ENCODE measurements at places on chromosomes 7 and 10.

GRCh38 chr10:101052285-101052684, 9.5 kb upstream of the KAZALD1 start:
- DNase-seq = no peak

DNA sequence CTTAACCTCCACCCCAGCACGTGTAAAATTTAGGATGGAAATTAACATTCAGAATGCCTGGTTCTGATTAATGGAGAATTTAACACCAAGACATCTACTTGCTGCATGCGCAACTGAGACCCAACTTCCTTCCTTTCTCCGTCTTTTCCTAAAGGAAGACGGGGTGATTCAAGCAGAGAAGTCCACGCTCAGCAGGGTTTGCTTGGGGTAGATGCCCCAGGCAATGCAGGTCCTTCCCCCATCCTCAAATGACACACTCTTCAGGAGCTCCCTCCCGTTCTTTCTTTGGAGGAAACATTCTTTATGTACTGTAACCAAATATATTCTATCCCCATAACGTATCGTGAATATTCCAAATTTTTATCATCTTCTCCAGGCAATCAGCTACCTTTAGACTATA, 47.0 kb downstream of the FAM171A1 start:
- DNase-seq = no peak

DNA sequence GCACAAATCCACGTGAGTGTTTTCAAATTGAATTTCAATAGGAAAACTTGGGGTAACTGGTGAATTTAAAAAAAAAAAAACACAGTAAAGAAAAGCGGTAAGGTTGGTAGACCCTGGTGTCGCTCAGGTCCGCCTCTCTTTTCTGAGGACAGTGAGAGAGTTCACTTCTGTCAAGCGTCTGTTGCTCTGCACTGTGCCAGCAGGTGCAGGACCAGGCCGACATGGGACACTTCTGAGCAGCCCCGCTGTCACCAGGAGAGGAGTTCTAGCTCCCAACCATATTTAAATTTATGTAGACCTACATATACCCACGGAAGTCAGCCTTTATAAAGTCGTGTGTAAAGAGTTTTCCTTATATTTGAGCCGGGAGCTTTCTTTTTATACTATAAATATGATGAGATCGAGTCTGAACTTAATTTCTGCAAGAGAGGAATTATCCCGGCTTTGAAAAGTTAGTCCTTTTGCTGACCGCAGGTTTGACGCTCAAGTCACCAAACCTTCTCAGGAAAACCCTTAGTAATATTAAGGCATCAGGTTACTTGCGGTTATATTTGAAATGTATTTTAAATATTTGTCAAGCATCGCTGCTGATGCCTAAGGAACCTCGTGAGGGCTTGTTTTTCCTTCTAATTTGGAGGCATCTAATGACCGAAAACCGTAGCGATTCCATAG, 531 bp downstream of the IKZF1 start:
- no peak for DNase-seq

DNA sequence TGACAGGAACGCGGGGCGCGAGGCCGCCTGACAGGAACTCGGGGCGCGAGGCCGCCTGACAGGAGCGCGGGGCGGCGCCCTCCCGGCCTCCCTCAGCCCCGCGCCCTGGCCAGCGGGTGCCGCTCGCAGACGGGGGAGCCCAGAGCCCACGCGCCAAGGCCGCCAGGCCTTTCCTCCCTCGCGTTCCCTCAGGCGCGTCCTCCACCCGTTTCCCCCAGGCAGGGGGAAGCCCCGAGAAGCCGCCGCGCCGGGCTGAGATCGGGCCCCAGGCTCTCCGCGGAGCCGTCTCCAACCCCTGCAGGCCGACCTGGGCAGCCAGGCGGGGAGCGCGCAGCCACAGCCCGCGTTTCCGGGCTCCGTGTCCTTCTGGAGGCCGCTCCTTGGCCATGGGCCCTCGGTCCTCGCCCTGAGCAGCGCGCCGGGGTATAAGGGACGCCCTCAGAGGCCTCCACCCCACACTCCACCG, 17.7 kb downstream of the PTPRN2 start:
- no peak for DNase-seq

GRCh38 chr7:366161-366803, 76.3 kb downstream of the FOXL3 start:
- no peak for DNase-seq

DNA sequence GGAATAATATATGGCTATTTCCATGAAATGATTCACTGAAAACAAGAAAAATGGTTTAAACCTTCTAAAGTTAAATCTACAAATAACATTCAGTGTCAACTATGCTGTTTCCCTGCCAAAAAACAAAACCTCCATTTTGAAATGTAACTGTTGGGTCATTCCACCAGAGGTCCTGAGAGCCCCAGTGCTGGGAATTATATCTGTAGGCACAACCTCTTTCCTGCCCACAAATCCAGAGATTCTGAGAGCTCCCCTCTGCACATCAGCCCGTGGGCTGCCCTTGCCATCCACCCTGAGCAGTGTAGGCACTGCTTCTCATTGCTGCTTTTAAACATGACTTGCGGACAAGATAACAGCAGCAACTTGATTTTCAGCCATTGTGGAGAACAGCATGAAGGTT, 198.6 kb downstream of the TMEM178B start:
- DNase-seq = no peak

DNA sequence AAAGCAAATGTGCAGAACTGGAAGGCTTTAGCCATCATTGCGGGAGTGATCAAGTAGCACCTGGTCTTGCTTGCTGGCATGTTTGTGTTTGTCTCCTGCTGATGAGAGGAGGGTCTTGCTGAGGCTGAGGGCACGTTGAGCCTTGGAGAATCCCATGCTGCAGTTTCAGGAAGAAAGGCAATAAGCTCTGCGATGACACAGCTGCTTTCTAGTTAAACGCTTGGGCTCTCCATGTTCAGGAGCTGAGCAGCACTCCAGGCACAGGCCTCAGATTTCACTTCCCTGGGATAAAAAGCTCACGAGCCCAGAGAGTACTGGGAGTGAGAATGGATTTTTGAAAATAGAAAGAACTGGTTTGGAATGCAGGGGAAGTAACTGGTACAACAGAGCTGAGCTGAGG, 100.8 kb downstream of the LRRC18 start:
- no peak for DNase-seq

DNA sequence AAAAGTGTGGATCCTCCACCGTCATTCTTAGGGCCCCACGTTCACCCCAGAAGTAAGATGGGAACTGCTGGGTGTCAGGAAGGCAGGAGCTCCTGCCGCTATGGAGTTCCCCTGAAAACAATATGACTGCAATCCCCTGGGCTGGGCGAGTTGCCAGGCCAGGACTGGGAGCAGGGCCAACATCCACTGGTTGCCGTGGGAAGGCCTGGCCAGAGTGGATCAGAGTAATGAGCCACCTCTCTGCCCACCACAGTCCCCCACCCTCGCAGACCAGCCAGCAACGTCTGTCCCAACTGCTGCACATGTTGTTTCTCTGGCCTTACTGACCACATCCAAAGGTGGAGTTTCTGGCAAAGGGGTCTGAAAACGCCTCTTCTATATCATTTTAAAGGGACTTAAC, 86.6 kb downstream of the STRA8 start:
- no peak for DNase-seq

DNA sequence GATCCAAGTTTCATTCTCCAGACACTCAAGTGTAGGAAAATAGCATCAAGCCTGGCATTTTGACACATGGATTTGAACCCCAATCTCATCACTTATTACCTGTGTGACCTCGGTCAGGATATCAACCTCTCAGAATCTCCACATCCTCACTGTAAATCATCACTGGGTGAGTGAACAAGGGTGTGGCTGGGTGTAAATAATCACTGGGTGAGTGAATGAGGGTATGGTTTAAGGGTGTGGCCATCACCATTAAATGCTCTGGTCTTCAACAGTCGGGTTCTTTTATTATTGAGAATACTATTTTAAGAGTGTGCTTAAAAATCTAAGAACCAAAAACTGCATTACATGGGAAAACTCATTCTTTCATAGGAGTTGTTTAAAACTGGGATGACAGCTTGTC, 200.1 kb downstream of the DOCK4 start:
- no peak for DNase-seq

GRCh38 chr10:131911451-131911850, 10.6 kb downstream of the PPP2R2D start:
- no peak for DNase-seq

- DNase-seq = no peak
These were observed 171.2 kb downstream of the DNAJB6 start for GRCh38 chr7:157507987-157508386.

DNA sequence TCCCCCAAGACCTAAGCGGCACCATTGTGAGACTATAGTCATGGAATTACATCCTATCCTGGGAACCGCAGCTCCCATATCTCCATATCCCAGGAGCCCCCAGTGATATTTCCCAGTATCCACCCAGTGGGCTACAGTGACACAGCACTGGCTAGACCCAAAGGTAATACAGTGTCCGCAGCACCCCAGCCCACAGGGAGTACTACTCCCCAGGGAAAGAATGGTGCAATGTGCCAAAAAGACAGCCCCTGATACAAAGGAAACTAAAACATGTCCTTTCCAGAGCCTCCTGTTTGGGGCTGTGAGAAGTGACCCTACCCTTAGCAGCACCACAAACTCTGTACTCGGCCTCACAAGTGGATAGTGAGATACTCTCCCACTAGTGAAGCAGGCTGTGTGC, 4.5 kb upstream of the IFIT2 start:
- no peak for DNase-seq

DNA sequence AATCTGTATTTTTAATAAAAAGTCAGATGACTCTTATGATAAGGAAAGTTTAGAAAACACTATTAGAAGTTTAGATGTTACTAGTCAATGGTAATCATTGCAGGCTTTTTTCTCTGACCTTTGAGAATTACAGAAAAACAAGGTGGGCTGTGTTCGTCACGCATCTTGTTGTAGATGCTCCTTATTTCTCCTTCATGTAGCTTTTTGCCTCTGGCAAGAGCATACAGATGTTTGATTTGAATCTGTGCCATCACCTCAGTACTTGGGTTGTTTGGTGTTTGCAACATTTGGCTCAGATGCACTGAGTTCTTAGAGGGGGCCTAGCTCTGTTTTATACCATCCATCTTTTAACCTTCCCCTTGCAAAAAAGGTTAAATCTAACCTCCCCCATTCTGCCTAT, 11.5 kb downstream of the TAS2R16 start:
- no peak for DNase-seq

GRCh38 chr10:115566867-115567266, 473.7 kb downstream of the ATRNL1 start:
- no peak for DNase-seq

DNA sequence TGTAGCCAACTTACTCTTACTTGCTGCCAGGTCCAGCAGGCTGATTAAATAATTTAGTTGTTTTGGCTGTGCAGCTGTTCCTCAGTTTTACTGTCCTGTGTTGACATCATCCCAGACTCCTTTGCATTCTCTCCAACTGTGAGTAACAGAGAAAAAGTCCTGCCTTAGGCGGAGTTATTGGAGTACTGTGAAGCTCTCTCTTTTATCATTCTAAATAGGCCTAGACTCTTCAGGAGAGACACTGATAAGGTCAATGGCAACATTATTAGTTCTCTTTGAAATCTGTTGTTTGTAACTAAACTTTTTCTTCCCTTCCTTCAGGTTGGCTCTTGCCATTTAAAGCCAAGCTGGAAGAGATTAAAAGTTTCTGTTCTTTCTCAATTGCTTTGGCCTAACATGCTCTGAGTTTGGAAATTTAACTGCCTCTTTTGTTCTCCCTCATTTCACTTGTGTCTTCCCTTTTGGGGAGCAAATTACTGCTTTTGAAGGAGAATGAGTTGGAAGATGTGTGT, 215.7 kb upstream of the CSTF2T start:
- DNase-seq = no peak

DNA sequence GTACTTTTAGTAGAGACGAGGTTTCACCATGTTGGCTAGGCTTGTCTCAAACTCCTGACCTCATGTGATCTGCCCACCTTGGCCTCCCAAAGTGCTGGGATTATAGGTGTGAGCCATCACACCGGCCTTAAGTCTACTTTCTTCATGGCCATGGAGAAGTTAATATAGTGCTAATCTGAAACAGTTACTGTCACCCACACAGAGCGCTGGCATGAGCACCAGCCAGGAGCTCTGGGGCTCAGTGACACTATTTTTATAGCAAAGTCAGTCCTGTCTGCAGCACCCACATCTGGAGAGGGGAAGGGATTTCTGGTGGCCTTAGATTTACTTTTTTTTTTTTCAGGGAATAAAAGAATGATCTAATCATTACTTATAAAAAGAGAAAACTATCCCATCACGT, 21.3 kb downstream of the DNAJC12 start:
- DNase-seq = no peak

DNA sequence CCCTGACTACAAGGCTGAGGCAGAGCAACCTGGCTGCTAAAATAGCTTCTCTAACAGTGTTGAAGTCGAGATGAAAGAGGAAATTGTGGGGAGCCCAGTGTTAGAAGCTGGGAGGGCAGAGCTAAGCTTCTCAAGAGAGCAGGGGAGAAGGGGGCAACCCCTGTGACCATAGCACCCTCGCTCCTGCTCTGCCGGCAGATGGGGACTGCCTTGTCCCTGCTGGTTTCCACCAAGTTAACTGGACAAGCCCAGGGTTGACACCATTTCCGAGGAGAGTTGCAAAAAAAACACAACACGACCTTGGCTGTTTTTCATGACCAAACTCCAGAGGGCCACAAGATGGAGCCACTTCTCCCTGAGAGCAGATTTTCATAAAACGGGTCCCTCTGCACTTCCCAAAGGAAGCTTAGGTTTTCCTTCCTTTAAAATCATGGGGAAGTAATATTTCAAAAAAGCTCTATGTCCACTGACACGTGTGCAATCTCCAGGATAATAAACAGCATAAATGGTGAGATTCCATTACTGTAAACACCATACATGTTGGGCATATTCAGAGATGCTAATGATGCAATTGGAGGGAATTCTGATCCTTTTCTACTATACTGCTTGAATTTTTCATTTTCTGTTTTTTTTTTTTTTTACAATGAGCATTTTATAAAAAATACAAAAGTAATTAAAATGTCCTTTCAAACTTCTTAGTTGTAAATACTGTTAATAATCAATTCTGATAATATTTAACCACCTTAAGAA, 140.4 kb downstream of the PIP4K2A start:
- DNase-seq = no peak

- no peak for DNase-seq
These were observed 42.0 kb downstream of the ZC3HC1 start for GRCh38 chr7:130008941-130009847.

GRCh38 chr7:79494046-79494445, 40.6 kb upstream of the MAGI2 start:
- no peak for DNase-seq

DNA sequence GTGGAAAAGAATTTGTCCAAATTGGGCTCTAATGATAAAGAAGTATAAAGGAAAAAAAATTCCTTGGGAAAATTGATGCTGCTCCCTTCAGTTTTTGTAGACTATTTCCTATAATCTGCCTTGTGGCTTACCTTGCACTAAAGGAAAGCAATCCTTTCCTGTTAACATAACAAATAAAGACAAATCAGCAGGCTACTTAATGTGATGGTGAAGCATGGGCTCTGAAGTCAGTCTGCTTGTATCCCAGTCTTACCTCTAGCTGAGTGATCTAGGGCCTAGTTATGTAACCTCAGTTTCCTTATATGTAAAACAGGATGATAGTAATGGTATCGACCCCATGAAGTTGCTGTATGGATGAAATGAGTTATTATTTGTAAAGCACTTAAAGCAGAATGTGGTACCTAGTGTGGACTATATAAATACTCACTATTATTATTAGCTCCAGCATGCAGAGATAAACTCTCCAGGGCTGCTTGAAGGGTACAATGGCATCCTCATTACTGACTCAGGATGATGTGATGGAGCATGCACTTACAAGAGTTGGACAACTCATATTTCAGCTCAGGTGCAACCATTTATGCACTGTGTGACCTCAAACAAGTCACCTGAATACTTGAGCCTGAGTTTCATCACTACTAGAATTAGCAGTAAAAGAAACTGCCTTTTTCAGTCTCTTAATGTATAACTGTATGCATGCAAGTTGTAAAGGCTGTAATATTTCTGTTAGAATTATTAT, 156.1 kb downstream of the DKK1 start:
- DNase-seq = no peak

All from stimulated activated CD4-positive, alpha-beta T cell treated with anti-CD3 and anti-CD28 coated beads, Interleukin-12 subunit alpha, Interleukin-12 subunit beta, amount 100 ng/mL, for 24 hours (primary cell).